Ovary (tissue), 10 donors: ENCODE measurements at places on chromosomes 4 and X.

- DNase-seq = no peak
Measured at GRCh38 chr4:182385897-182386296, 142.7 kb downstream of the TENM3 start.

DNA sequence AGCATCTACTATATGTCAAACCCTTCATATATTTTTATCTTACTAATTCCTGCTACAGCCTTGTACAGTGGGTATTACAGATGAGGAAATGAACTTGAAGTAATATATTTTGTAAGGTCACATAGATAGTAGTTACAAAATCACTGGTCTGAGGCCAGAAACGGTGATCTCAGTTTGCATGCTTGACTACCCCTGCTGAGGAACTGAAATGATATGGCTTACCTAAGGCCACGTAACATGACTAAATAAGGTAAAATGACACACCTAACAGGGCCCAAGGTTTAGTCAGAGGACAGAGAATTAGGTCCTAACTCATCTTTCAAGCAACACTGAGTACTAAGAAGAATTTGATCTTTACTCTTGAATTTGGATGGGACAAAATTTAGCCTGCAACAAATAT is 1.5 kb upstream of the COMMD8 start:
- DNase-seq = no peak

DNA sequence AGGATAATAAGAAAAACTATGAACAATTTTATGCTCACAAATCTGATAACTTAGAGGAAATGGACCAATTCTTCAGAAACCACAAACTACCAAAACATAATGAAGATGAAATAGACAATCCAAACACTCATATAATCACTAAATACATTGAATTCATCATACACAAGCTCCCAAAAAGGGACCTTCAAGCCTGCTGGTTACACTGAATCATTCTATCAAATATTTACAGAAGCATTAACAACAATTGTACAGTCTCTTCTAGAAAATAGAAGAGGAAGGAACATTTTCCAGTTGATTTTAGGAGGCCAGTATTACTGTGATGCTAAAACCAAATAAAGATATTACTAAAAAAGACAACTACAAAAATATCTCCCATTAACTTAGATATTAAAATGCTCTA is 88.3 kb downstream of the IL15 start:
- no peak for DNase-seq

- DNase-seq = no peak
Measured at GRCh38 chr4:88382621-88383020, 4.0 kb downstream of the HERC6 start.

GRCh38 chr4:88276952-88277710 is 7.2 kb downstream of the PPM1K start:
- no peak for DNase-seq

DNA sequence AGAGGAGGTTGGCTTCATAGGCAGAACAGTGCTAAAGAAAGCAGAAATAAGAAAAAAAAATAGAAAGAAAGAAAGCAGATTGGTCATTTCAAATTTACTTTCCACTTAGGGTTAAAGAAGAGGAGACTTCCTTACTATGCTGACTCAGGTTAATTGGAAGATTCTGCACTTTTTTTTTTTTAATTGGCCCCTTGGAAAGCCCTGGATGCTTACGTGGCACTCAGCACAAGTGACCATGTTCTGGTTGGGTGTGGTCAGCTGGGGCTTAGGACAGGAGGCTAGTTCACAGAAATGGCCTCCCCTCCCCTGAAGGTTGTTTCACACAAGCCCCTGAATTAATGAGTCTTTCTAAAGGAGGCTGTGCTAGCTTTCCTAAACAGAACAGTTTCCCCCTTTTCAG is 14.5 kb downstream of the MAGEA9B start:
- no peak for DNase-seq

DNA sequence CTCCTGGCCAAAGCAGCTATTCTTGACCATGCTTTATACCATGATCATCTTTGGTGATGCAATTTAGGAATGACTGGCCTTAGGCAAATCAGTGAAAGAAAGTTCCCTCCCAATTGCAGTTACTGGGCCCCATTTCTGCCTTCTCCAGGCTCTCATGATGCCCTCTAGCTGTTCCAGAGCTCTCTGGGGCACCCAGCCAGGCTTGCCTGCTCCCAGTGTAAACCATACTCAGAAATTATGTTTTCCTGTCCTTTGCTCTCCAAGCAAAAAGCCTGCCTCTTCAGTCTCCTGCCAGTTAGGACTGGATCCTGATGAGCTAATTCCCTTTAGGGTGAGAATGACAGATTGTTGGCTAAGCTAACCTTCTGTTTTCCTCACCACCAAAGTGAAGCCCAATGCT is 85.3 kb upstream of the RBPJ start:
- DNase-seq = no peak

DNA sequence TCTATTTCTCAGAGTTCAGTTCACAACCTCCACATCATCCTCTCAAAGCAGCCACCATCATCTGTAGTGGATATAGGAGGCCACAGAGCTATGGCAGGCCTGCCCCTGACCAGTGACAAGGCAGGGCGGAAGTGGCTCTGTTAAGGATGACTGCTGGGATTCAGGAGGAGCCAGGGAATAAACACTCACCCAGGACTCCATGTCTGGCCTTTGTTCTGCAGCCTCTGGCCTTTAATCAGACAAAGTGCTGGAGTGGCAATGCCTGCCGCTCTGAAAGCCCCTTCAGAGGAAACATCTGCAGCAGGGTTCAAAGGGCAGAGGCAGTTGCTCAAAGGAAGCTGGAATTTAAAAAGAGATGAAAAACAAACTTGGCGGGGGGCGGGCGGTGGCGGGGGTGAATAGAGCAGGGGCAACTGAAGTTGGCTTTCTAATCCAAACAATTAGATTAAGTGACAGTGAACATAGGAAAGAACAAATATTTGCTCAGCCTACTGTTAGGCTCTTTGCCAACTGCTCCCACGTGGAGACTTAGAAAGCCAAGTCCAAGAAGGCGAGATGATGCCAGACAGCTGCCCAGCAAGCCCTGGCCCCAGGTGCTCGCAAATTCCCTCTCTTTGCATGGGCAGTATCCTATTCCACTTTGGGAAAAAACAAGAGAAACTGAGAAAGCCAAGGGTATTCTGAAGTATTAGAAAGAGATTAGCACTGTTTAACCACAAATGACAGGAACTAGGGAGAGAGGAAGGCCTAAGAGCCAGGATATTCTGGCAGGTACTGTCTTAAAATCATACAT is 5.5 kb downstream of the MPP1 start:
- no peak for DNase-seq

DNA sequence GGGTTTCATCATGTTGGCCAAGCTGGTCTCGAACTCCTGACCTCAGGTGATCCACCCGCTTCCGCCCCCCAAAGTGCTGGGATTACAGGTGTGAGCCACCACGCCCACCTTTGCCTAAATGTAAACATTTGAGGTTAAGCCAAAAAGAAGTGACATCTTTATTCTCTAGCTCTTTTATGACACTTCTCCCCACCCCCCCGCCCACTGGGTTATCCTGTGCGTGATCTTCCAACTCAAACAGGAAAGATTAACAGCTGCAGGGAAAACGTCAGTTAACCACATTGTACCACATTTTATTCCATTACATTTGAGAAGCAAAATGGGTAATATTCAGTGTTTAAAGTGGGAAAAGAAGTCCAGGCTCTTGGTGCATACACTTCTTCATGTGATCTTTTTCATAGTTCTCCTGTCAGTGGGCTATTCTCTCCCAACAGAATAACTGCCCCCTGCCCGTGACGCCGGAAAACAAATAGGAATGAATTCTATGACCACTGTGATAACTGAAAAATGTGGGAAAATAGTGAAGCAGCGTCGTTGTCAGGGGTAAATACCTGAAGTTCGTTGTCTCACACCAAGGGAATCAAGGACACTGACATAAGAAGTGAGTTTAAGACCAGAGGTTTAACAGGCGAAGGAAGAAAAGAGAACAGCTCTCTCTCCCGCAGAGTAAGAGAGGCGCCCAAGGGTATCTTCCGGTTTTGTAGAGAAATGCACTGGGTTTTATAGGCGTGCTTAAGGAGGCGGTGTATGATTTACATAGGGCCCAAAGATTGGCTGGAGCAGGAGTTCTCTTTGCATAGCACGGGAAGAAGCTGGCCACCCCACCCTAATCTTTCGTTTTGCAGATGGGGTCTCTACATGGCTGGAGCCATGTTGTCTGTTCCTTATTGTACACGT is 9.7 kb upstream of the SRD5A3 start:
- no peak for DNase-seq

GRCh38 chr4:8051644-8052043 is 107.0 kb downstream of the ABLIM2 start:
- no peak for DNase-seq

DNA sequence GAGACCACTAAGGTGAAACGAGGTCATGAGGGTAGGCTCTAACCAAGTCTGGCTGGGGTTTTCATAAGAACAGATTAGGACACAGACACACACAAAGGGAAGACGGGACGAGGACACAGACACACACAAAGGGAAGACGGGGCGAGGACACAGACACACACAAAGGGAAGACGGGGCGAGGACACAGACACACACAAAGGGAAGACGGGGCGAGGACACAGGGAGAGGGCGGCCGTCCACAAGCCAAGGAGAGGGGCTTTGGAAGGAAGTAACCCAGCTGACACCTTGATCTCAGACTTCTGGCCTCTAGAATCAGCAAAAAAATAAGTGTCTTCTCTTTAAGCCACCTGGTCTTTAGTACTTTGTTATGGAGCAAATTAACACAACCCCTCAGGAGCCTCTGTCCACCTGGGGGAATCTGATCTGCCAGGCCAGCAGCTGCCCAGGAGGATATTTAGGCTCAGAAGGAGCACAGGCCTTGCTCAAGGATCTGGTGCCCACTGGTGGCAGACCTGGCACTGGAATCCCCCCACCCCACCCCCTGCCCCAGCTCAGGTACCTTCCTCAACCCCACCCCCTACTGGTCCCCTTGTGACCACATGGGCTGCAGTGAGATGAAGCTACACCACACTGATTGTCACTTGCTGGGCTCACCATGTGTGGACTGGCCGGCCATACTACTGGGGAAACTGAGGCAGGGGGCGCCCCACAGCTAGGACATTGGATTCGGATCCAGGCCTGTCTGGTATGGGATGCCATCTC is 2.8 kb downstream of the ABLIM2 start:
- DNase-seq = no peak

GRCh38 chr4:23384741-23385140 is 505.1 kb downstream of the PPARGC1A start:
- no peak for DNase-seq

GRCh38 chrX:29348288-29348687 is 761.0 kb downstream of the IL1RAPL1 start:
- no peak for DNase-seq

GRCh38 chr4:185656467-185656931 is 121.2 kb upstream of the PDLIM3 start:
- peak; percentile 61 for DNase-seq

DNA sequence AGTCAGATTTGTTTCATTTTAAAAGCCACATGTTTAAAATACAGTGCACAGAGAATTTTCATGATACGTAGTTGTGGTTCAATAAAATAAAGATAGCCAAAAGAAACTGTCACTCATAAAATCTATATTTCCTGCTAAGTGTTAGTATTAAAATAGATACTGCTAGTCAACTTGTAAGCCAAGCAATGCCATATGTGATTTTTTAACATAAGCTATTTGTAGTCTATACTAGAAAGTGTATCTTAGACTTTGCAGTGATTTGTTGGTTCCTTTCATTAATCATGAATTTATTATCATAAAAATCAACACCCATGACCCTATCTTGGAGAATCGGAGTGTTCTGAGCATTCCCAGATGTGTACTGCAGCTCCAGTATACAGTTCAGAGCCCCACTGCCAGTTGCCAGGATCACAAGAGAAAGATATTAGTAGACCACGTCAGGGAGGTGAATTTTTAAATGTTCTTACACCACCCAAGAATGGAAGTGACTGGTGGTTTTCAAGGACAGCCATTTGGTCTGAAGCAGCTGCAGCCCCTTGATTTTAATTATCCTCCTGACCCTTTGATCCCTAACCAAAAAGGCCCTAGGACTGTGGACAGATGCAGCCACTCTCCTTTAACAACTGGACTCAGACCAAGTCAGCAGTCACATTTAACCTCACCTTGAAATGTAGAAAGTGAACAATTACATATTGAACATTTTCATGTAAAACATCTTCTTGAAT is 163.1 kb downstream of the PALLD start:
- DNase-seq = no peak

DNA sequence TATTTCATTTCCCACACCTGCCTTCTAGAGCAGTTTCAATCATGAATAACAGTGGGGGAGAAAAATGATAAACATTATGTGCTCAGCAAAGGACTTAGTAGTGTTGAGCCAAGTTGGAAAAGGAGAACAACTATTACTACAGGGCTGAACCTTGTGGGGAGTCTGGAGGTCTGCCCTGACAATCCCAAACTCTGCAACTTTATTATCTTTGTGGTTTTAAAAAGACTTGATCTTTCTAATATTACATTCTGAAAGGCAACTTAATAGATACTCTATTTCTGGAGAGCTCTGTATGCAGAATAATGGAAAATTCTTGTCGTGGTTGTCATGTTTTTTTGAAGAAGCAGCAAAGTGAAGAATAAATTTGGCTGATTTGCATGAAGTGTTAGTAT is 116.1 kb downstream of the SPCS3 start:
- DNase-seq = no peak

DNA sequence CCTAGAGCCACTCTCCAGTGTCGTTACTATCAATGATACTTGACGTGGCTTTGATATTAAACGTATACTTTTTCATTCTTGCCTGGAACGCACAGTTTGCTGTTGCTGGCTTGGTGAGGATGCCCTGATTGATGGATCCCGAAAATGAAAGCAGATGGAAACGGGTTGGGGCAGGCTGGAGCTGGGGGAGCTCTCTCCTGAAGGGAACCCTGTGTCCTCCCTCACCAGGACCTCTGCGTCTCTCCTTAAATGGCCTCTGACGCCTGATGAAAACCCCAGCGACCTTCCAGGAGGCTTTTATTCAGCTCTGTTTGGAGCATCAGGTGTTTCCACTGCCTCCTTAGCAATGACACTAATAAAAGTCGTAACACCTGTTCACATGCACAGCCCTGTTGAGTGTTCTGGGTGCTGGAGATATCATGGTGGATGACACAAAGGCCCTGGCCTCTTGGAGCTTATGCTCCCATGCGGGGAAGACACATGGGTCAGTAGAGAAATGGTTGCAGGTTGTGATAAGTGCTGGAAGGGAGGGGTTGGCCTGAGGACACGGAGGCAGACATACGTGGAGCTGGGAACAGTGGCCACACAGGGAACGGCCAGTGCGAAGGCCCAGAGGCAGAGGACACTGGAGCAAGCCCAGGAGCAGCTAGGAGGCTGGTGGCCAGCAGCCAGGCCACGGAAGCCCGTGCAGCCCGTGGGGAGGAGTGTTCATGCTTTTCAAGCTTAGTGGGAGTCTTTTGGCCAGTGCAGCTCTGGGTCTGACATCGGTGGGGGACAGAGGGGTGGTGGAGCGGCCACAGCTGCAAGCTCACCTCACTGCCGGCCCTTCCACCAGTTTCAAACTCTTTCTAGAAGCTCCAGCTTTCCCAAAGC is 7.5 kb downstream of the MSANTD1 start:
- no peak for DNase-seq

- no peak for DNase-seq
Measured at GRCh38 chr4:36026348-36026880, 217.9 kb downstream of the ARAP2 start.
